NCI-H345 (cell line): ENCODE measurements at places on chromosomes 13 and 19.

DNA sequence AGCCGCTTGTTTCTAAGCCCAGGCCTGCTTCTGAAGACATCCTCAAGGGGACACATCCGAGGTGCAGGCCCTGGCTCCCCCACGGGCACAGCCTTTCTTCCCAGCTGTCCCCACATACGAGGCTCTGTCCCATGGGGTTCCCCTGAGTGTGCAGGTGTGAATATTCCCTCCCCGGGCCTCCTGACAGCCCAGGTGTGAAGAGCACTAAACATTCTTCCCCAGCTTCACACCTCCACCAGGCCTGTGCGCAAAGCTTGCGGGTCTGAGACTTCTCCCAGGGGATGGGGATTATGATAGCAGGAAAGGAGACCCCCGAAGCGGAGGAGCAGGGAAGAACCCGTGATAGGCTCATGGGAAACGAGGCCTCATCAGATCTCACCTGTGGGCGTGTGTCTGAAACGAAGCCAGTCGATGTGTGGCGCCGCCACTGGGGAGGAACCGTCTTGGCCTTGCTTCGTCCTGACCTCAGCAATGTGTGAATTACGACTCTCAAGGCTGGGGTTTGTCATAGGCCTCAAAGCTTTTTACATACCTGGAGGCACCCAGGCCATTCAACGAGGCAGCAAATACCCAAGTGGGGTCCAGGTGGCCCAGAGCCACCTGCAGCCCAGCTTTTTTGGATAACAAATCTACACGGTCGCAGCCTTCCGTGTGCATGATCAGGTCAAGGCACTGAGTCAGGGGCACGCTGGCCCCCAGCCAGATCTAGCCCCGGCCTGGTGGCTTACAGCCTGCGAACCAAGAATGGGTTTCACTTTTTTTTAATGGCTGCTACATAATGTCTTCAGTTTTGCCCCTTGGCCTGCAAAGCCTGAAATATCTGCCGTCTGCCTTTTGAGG, 134.3 kb downstream of the STK24 start:
- no peak for DNase-seq

DNA sequence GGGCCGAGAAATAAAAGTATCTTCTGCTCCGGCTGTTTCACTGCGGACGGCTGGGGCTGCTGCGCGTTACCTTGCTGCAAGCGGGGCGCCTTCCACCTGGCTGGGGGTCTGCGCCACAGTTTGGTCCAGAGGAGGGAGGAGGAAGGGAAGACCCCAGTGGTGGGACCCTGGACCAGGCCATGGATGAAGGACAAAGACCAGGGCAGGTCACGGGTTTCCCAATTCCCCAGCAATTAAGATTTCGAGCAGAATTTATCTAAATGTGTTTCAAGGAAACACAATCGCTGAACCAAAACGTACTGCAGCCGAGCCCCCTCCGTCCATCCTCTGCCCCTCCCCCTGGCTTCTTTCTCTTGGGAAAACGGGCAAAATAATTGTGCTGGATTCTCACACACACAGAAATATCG, 2.9 kb downstream of the SOX1 start:
- DNase-seq: peak; percentile 56

DNA sequence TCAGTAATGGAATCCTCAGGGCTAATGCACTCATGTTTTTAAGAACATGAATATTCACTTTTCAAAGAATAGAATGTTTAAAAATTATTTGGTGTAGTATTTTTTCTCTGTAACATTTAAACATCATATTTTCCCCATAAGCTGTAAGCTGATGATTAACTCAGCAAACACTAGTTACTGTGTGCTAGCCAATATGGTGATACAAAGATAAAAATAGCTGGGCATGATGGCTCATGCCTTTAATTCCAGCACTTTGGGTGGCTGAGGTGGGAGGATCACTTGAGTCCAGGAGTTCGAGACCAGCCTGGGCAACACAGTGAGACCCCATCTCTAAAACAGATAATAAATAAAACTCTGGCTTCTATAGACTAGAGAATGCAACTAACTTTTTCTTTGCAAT, 13.2 kb downstream of the RNF17 start:
- DNase-seq: no peak

DNA sequence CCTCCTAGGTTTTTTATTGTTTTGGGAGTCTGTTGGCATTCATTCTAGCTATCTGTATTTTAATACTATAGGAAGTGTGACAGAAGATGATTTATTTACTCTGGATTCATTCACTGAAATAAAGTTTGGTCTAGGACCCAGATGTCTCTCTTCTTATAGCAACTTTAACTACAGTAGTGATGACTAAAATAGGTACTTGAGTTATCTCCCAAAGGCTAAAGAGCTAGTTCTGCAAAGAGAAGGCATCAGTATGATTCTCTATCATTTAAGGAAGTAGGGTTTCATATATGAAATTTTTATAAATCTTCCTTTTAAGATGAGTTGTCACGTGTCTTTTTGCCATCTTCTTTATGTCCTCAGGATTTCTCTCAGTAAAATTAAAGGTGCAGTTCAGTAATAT, 507.4 kb downstream of the KCTD12 start:
- no peak for DNase-seq

DNA sequence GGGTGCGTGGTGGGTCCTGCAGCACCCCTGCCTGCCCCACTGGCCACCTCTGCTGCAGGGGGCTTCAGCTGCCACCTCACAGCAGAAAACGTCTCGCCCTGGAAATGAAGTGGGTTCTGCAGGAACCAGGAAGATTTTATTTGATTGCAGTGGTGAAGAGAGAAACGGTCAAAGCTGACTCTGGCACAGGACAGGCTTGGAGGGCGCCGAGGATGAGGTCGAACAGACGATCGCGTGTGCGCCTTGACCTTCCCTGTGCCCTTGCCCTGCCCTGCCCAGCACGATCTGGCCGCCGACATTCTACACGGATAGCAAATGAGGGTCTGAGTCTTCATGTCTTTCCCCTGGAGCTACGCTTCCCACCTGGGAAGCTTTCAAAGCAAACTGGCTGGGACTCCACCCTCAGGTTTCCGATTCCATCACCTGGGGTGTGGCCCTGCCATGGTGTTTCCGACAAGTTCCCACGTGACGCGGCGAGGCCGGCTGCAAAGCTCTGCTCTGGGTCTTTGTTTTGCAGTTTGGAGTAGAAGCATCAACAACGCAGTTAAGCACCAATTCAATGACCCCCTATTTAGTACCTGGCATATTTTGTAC, 50.3 kb upstream of the TUBGCP3 start:
- DNase-seq: no peak
